ENCODE measurements at places on chromosomes 6 and 20.

DNA sequence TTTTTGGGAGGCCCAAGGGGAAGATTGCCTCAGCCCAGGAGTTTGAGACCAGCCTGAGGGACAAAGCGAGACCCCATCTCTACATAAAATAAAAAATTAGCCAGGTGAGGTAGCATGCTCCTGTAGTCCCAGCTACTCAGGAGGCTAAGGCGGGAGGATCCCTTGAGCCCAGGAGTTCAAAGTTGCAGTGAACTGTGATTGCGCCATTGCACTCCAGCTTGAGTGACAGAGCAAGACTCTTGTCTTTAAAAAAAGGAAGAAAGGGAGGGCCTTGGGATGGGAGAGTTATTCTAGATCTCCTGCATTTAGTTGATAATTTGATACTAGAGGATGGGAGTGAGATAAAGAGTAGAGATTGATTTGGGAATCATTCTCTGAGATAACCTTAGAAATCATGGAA is 68.1 kb downstream of the ITCH start:
- no peak for DNase-seq

DNA sequence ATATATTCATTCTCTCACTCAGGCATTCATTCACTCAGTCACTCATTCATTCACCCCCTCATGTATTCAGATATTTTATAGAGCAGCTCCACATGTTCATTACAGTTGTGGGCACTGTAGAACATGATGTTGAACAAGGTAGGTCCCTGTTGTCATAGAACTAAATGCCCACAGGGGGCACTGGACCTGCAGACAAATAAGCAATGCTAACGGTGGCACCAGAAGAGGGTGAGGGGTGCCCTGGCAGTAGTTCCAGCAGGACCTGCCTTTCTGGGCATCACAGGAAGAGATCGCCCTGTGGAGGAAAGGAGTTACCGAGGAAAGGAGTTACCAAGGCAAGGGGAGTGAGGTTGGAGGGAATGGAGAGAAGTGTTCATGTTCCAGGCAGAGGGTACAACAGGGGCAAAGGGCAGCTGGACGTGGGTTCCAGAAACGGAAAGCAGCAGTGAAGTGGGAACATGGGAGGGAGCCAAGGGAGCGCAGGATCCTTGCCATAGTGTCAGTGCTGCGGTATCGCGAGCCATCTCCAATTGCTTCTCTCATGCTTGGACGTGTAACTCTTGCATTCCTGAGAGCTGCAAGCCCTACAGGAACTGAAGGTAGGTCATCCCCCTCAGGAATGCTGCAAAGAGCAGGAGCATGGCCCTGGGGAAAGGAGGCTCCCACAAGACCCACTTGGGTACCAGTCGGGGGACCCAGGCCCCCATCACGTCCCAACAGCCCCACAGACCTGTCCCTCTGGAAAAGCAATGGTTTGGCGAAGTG is 128.2 kb downstream of the EDN3 start:
- no peak for DNase-seq

- DNase-seq = no peak
Measured at GRCh38 chr6:137697267-137697938, 169.7 kb upstream of the TNFAIP3 start.

DNA sequence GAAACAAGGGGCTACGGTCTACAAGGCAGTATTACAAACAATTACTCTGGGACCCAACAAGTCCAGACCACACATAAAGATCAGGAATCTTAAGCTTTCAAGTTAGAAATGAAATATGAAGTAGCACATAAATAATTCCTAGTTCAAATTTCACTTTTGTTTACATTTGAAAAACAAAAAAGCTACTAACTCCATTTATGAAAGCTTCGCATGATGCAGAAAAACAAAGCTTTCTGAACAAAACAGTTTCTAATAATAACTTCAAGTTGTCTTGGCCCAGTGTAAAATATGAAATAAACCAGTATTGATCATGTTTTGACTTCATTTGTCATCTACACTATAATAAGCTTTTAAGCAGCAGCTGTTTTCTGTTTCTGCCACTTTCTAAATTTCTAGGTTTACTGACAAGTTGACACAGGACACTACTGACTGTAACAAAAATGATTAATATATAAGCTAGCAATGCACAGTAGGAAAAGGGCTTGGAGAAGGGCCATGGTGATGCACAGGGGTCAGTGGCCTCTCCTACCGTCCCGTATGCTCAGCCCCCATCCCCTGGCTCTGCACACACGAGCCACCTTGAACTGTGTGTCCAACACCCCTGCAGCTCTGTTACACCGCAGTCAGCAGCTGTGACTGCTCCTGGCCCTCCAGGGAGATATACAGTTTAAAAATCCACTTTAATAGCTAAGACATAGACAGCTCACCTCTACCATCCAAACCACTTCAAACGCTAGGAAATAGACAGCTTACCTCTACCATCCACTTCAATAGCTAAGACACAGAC is 13.3 kb upstream of the RAB22A start:
- DNase-seq = no peak

- DNase-seq = no peak
Measured at GRCh38 chr6:152124429-152125074, 317.1 kb downstream of the ESR1 start.

DNA sequence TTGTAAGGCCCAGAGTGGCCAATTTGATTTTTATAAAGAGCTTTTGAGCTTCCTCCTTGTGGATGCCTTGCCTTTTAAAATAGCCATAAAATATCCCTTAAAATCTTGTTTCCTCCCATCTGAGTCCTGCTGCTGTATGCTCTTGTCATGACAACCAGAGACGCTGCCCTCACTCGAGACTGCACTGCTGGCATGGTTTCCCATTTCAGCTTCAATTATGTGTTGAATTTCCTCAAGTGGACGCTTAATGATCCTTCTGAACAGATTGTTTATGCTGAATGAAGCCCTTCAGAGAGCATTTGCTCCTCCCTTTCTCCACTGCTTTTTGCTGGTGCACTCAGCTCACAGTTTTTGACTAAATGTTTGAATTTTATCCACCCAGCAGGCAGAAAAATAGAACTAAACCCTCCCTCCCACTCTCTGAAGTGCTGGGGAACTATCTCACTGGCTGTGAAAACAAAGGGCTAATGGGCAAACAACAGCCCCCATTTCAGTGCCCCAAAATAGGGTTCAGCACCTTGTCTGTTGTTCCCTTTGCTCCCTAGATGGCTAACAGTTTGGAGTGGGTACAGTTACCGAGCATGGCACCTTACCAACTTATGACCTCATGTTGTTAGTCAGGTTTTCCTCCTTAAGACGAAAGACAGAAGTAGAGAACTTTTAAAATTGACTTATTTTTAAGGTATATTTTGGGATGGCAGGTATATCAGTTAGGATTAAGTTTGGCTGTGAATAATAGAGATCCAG is 45.5 kb upstream of the RNF8 start:
- DNase-seq = no peak

DNA sequence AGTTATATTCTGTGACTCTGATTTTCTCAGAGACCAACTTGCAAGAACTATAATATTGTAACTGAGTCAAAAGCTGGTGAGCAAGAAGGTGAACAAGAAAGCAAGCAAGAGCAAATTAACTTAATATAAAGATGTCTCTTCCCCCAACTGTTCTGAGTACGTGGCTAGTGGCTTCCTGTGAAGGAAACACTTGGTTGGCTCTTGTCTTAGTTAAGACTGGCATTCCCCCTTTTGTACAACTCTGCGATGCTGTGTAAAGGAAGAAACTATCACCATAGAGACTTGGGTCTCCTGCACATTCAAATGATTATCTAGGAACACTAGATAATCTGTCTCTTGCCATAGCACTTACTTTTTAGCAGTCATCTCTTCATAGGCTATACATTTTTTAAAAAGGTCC is 47.3 kb upstream of the TNFAIP3 start:
- DNase-seq = no peak

DNA sequence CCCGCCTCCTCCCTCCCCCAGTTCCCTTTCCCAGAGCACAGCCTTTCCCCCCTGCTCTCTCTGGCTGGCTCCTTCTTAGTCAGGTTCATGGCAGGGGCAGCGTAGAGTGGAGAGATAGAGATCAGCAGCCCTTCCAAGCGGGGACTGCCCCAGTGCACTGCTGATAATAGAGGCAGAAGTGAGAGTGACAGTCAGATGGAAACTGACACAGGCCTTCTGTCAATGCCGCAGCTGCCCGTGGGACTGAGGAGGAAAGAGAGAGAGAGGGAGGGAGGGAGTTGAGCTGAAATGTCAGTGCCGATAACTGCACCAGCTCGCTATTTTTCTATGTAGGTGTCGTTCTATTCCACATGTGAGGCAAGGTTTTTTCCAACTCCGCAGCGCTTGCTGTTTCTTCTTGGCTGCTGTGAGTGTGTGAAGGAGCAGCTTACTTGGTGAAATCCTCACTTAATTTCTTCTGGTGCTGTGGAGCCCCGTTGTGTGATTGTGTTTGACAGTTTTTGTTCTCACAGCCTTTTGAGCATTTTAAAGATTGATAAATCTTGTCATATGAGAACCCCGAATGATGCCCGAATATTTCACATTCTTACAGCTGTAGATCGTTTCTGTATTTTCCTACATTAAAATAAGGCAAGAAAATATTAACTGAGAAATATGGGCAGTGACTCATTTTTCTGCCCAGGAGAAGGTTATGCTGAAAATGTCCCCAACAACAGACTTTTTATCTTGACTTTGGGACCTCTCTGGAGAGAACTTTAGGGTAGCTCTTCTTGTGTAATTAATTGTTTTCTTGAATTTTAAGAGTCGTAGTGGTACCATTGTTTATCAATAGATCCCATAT is 386.4 kb upstream of the MMS22L start:
- no peak for DNase-seq

DNA sequence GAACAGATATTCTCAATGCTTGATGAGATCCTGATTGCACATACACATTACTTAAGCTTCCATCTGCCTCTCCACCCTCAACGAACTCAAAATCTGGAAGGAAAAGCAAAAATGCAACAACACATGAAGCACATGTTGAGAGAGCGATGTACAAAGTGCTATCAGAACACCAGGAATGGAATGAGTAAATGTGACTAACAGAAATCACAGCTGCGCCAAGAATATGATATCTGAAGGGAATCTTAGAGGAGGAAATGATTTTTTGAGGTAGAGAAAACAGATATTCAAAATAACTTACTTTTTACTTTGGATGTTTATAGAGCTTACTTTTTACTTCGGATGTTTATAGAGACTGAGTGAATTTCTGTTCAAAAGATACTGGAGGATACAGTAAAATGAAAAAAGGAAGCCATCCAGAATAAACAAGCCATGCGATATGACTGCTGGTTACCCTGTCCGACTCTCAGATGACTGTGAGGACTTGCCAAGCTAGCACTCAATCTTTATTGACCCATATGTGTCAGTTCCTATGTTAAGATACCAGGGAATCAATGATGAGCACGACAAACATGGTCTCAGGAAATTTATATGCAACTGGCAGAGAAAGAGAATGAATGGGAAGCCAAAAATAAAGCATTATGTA is 102.0 kb downstream of the SMLR1 start:
- no peak for DNase-seq

DNA sequence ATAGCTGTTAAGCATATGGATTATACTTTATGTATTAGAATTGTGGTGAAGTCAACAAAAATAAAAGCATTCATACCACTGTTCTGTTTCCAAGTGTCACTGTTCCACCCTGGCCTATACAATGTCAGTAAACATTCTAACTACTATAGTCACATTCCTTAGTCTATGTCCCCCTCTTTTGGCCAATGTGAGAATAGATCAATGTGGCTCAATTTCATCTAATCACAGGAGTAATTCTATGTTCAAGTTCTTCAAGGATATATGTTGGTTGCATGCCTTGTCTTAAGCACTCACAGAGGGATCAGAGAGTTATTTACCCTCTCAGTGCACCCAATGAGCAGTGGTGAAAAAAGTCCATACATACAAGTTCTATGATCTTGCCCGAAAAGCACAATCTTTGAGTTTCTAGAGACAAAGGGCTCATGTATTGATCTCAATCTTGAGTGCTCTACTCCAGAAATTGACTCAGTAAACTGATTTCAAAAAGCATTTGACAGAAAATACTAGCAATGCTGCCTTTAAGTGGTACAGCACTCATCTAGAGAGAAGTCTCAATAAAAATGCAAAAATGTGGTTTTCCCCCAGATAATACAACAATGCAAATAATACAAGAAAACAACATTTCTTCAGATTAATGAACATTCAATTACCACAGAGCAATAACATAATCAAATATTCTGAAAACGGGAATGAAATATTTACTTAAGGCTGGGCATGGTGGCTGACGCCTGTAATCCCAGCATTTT is 16.5 kb downstream of the SMLR1 start:
- DNase-seq = no peak

DNA sequence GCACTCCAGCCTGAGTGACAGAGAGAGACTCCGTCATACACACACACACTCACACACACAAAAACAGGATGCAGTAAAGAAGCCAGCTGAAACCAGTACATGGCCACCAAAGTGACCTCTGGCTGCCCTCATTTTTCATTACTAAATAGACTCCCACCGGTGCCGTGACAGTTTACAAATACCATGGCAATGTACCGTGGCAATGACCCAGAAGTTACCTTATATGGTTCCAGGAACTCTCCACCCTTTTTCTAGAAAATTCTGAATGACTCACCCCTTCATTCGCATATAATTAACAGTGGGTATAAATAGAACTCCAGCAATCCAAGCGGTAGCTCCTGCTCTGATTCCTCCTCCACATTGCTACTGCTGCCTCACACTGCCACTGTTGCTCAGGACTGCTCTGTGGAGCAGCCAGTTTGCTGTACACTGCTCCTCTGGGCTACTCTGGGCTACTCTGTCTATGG is 57.7 kb downstream of the SNX5 start:
- DNase-seq = no peak

DNA sequence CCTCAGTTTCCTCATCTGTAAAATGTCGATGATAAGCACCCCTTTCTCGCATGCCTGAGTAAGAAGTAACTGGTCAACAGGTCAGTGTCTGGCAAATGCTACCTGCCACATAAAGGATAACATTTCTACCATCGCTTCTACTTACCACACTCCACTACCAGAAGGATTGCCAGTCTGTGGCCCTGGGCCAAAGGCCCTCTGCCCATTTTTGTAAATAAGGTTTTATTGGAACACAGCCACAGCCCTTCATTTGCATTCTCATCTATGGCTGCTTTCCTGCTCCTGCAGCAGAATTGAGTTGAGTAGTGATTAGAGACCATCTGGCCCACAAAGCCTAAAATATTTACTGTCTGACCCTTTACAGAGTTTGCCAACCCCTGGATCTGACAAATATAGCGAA is 121.8 kb downstream of the TOX2 start:
- no peak for DNase-seq

DNA sequence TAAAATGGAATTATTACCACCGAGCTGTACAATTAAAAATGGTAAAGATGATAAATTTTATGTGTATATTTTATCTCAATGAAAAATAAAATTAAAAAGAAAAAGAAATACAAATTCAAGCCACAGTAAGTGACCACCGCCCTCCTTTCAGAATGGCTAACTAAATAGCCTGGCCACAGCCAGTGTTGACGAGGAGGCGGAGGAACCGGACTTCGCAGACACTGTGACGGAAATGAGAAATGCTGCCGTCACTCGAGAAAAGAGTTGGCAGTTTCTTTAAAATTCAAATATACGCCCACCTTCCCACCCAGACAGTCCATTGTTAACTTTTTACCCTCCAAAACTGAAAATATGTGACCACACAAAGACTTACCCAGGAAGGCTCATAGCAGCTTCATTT is 50.0 kb downstream of the FOXF2 start:
- DNase-seq = no peak

- no peak for DNase-seq
Measured at GRCh38 chr20:62159839-62160238, 16.3 kb downstream of the SS18L1 start.

- DNase-seq = no peak
Measured at GRCh38 chr20:48448666-48449600, 378.9 kb downstream of the PREX1 start.

- no peak for DNase-seq
Measured at GRCh38 chr6:38760097-38760496, 45.0 kb downstream of the DNAH8 start.

- DNase-seq = no peak
Measured at GRCh38 chr20:37938181-37938750, 35.3 kb downstream of the VSTM2L start.
